ENCODE measurements at places on chromosomes 11 and 22.

- no peak for DNase-seq
Observed at GRCh38 chr22:32880893-32881596, 79.5 kb downstream of the TIMP3 start.

GRCh38 chr22:29088809-29089208, 16.0 kb downstream of the KREMEN1 start:
- DNase-seq: no peak

DNA sequence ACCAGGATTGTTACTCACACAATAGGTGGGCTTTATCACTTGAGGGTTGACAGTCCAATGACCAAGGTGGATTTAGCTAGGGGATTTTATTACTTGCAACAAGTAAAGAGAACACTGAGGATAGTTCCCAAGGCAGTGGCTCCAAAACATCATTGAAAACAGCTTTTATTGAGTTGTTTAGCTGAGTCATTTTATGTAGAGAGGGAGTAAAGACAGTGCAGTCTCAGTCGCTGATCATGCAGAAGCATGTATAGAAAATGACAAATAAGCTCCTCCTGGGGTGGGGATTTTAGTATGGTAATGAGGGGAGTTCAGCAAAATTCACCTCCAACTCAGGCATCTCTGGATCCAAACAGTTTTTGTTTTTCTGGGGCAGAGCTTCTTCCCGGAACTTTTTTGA, 163.0 kb upstream of the CCDC179 start:
- DNase-seq: no peak

DNA sequence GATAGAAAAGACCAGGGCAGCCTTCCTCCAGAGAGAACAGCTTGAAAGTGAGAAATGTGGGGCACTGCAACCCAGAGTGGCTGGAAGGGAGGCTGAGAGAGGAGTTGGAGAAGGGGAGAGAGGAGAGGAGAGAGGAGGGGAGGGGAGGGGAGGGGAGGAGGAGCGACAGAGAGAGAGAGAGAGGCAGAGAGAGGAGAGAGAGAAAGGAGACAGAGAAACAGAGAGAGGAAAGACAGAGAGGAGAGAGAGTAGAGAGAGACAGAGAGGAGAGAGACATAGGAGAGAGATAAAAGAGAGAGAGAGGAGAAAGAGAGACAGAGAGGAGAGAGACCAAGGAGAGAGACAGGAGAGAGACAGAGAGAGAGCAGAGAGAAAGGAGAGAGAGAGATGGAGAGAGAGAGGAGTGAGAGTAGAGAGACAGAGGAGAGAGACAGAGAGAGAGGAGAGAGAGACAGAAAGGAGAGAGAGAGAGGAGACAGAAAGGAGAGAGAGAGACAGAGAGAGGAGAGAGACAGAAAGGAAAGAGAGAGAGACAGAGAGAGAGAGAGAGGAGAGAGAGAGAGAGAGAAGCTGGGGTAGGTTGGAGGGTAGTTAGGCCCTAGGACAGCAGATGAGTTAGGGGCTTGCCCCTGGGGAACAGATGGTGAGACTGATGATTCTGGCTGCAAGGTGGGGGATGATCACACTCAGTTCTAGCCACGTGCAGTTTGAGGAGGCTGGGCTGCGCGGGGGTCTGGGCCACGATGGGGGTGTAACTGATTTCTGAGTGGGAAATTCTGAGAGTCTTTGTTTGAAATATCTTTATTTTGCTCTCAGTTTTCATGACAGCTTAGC, 8.5 kb upstream of the SCYL1 start:
- no peak for DNase-seq

GRCh38 chr11:25925359-25925758, 406.6 kb upstream of the ANO3 start:
- no peak for DNase-seq

- no peak for DNase-seq
Observed at GRCh38 chr22:29230972-29231875, 25.5 kb downstream of the EMID1 start.

DNA sequence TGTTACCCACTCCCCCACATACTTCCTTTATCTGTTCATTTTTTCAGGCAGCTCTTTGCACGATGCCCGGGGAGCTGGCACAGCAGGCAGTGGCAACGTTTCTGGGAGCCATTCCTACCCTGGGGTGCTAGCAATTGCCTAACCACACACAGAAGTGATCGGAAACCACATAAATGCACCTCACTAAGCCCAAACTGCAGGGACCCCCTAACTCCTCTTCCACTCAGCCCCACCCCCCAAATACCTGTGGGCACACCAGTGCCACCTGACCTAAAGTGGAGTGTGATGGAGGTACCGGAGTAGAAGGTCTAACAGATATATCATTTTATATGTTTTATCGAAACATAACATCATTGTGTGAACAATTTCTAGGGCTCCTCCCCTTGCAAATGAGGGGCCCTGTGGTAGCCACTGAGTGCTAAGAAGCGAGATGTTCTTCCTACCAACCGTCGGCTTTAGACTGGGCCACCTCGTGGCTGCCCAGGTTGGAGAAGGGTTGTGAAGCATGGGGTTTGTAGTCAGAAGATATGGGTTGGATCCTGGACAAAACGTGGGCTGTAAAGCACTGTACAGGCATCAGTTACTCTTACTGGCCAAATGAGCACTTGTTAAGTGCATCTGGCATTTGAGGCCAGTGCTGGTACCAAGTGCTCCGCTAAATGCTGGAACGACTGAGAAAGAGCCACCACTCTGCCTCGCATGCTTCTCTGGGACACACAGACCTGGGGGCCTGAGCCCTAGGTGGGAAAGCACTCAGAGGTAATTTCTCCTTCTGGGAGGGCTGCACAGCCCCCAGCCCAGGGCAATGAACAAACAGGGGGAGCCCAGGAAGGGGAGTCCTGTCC, 2.8 kb downstream of the MRGPRD start:
- DNase-seq: no peak

- no peak for DNase-seq
Observed at GRCh38 chr11:3028813-3029212, 28.4 kb downstream of the CARS1 start.

GRCh38 chr11:73210916-73211667, 7.0 kb upstream of the P2RY2 start:
- no peak for DNase-seq

GRCh38 chr22:27493796-27494195, 307.8 kb downstream of the MN1 start:
- DNase-seq: no peak

DNA sequence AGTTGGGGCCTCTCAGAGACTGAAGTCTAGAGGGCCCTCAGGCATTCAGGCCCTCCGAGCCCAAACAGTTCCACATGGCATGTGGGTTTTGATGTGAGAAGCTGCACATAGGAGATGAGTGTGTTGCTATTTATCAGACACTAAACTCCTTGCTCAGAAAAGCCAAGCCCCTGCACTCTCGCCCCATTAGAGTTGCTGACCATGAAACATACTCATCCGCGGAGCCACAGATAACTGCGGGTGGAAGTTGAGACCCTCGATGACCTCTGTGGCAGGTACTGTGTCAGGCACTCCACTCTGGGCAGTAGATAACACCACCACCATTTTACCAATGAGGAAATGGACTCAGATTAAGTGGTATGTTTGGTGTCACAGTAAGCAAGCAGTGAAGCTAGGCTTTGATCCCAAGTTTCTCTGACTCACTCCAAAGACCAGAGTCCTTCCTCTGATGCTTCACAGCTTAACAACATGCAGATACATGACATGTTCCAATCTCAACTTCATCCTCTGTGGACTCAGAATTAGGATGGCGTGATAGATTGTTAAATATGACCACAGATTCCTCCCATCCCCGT, 202.1 kb downstream of the ADAMTS15 start:
- DNase-seq: no peak

DNA sequence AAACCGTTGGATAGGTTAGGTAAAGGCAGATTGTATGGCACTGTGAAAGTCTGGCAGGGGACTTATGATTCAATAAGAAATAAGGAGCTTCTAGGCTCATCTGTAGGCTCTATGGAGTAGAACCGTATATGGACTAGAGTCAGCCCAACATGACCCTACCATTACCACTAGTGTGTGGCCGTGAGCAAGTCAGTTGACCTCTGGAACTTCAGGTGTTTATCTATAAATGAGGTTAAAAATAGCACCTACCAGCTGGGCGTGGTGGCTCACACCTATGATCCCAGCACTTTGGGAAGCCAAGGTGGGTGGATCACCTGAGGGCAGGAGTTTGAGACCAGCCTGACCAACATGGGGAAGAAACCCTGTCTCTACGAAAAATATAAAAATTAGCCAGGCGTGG, 4.4 kb downstream of the HINFP start:
- DNase-seq: no peak

DNA sequence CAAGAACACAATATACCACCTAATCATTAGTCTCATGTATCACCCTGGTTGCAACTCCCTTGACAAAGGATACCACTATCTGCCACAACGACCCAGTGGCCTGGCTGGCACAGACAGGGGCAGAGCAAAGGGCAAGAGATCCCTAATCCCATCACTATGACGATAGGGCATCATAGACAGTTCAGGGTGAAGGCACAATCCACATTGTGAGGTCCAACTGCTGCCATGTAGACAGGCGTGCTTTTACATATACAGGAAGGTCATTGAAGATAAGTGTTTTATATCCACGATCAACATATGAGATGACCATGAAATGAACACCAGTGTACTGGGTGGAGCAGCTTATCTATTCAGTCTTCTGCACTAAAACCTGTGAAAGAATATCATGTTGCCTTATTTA, 94.6 kb downstream of the IGLL1 start:
- no peak for DNase-seq

DNA sequence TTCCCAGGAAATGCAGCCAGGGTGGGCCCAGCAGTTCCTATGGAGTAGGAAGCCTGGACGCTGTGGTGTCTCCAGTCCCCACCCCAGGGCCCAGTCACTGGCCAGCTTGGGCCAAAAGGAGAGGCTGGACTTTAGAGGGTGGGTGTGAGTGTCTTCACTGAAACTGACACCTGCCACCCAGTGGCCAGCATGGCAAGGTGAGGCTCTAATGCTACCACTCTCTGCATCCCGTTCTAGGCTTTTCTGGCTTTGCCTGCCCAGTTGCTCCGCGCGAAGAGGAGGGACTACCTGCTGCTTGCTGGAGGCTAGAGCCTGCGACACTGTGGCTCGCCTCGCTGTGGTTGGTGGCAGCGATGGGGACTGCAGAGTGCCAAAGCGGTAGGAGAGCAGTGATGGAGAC, 35.4 kb downstream of the C22orf42 start:
- no peak for DNase-seq

DNA sequence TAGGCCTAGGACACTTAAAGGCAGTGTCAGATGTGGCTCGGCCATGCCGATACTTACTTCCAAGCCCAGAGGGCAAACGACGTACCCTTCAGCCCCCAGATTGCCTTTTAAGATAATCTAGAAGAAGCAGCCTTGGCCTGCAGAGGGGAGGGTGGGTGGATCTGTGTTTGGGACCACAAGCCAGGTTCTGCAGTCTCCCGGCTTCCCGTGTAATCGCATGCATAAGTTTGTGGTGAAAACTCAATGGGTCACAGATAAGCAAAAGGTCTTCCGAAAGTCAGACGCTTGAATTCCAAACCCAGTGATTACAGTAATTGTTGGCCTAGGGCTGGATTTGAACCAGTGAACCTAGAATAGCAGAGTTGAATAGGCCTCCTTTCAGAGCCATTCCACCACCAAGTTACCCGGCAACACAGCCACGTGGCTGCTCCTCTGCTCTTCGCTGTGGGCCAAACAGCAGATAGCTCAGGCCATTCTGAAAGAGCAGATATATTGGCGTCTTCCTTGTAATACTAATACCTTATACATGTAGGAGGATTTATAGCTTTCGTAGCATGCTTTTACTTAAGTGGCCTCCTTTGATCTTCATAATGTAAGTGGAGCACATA, 170.8 kb upstream of the CADM1 start:
- DNase-seq: no peak

DNA sequence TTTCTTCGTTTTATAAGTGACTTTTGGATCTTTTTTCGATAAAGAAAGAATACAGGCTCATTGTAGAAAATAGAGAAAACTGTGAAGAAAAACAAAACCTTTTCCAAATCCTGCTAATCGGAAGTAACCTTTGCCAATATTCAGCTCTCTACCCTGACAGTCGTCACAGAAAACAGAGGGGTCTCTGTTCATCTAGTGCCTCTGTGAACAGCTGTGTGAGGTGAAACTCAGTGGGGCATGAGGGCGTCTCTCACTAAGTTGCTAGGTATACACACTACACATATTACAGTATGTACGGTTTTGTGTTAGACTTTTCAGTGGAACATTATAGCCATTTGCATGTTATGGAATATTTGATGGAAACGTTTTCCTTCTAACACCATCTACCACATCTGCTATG, 39.4 kb downstream of the DHCR7 start:
- DNase-seq: no peak

DNA sequence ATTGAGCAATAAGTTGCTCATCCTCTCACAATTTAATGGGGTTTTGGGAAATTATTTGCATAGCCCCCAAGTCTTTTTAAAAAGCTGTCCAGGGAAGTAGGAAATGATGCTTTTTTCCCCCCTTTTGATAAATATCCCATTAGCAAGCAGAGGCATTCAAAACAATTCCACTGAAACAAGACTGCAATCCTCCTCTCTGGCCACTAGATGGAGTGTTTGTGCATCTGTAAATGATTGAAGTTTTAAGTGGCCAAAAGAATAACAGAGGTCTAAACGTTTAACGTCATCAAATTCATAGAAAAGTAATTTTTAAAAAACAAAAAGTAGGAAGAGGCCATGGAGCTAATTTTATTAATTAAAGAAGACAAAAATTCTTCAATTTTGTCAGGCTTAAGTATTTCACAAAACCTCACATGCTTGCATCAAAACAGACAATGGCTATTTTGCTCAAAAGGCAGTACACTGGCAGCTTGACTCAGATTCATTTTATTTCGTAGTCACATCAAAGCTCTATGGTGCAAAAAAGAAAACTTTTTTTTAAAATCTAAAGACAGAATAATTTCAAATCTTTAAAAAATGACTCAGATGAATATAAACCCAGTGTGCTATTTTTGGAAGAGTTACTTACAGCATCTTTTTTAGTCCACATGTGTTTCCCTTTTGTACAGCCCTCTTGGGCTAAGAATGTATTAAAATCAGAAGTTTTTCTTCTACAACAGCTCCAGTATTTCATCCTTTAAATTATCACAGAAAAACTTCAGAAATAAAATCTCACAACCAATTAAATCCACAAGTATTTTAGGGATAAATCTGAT, 17.8 kb downstream of the CHORDC1 start:
- DNase-seq: no peak

All from omental fat pad (tissue), 4 donors.